ENCODE measurements at places on chromosomes 1 and 21.

DNA sequence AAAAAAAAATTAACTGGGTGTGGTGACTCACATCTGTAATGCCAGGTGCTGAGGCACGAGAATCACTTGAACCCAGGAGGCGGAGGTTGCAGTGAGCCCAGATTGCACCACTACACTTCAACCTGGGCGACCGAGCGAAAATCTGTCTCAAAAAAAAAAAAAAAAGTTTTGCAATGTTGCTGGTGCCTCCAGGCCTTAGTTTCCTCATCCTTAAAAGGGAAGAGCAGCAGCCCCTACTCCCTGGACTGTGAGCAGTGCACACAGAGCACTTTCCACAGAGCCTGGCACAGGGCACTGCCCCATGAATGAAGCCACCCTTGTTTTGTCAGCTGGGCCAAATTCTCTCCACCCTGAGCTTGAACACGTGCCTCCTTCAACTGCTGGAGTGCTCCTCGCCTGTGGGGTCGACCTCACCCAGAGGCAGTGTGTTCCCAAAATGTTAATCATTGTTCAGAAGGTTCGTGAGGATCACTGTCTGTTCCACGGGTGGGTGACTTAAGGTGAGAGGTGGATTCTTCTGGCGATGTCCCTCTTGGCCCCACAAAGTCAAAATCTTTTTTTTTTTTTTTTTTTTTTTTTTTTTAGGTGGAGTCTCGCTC is 152.1 kb upstream of the TMEM51 start:
- no peak for DNase-seq

DNA sequence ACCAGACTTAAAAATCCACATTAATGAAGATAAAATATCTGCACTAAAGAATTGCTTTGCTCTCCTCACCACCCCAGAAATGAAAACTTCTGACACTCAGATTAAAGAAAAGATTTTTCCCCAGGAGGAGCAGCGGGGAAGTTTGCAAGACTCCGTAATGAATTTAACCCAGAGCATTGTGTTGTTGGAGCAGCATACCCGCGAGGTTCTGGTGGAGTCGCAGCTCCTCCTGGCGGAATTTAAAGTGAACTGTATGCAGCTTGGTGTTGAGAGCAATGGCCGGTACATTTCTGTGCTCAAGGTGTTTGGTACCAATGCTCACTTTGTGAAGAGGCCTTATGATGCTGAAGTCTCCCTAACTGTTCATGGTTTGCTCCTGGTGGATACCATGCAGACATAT is 46.4 kb downstream of the VPS13D start:
- DNase-seq, result no peak

- no peak for DNase-seq
Observed at GRCh38 chr1:184514447-184514846, 127.6 kb downstream of the C1orf21 start.

GRCh38 chr21:42063571-42064521 is 7.3 kb upstream of the UMODL1 start:
- peak; percentile 34 for DNase-seq

DNA sequence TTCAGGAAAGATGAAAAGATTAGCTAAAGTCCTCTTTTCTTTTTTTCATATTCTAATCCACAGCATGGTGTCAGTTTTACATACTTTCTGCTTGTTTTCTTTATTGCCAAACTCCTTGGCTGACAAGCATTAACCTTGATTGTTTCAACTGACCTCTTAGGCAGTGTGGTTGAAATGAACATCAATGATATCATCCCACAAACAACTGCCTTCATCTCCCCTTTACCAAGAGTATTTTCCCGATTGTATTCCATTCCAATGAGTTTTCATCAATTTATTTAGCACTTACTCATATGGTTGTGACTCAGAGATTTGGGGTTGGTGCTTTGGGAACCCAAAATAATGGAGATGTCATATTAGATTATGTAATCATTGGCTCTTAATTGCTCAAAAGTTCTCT is 71.8 kb downstream of the SPAG17 start:
- no peak for DNase-seq

- DNase-seq, result no peak
Observed at GRCh38 chr1:173628888-173629287, 6.2 kb upstream of the TEX50 start.

- no peak for DNase-seq
Observed at GRCh38 chr1:34361781-34362357, 185.2 kb downstream of the C1orf94 start.

DNA sequence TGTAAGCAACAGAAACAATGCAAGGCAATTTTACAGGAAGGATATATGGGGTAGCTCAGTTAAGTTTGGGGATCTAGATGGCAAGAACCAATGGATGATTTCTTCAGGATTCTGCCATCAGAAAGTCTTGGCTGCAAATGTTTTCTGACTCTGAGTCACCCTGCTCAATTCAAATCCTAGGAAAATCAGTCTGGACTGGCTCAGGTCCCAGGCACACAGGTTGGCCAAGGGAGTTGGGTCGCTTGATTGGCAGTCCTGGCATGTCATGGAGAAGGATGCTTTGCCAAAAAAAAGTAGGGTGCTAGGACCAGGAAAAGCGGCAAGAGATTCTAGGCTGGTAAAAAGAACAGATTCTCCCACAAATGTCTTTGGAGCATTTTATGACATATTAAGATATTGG is 28.9 kb upstream of the S1PR1 start:
- DNase-seq, result no peak

DNA sequence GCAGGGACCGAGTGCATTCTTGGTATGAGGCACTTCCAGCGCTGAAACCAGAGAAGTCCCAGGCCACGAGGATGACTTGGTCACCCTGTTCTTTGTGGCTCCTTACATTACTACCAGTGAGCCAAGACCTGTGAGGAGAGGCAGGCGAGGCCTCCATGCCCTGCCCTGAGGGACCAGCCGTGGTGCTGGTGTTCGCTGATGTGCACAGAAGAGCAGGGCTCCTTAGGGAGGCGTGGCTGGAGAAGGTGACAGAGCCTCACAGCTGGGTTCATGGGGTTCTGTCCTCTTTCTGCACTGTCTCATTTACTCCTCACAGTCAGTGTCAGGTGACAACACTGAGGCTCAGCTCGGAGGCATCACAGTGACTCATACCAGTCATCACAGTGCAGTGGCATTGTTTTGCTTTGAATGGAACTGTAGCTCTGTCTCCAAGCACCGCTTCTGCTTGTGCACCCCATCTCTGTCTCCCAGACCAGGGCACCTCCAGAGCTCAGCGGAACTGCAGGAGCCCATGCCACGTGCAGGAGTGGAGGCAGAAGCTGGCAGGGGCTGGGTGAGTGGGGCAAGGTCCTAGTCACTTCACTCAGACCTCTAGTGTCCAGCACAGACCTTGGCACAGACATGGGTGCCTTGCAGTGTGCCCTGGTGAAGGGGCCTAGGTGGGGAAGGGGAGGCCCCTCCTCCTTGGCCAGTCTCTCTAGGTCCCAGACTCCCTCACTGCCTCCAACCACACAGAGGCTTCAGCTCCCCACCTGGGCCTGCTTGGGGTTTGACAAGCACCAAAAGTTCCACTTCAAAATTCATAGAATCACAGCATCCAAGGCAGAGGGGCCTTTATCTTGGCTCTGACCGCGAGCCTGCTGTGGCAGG is 310.9 kb downstream of the MATN1 start:
- DNase-seq, result peak; percentile 8

- DNase-seq, result peak; percentile 44
Observed at GRCh38 chr1:108828074-108828961, 28.6 kb downstream of the AKNAD1 start.

- no peak for DNase-seq
Observed at GRCh38 chr1:110048923-110049601, 14.6 kb downstream of the STRIP1 start.

- no peak for DNase-seq
Observed at GRCh38 chr1:54118704-54119103, 34.1 kb downstream of the CDCP2 start.

DNA sequence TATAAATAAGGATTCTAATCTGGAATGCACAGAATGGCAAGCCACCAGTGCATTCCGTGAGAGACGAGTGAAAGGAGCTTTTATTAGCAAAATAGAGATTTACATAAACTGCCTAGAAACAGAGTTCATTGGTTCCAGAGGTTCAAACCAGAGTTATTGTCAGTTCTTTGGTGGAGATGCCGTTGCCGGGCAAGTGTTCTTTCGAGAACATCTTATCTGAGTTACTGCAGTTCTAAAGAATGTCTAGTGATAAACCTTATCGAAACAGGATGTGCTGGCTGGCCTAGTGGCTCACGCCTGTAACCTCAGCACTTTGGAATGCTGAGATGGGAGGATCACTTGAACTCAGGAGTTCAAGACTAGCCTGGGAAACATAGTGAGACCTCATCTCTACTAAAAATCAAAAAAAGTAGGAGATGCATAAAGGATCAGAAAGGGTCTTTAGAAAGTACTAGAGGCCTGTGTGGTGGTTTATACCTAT is 19.9 kb upstream of the EVI5 start:
- no peak for DNase-seq

DNA sequence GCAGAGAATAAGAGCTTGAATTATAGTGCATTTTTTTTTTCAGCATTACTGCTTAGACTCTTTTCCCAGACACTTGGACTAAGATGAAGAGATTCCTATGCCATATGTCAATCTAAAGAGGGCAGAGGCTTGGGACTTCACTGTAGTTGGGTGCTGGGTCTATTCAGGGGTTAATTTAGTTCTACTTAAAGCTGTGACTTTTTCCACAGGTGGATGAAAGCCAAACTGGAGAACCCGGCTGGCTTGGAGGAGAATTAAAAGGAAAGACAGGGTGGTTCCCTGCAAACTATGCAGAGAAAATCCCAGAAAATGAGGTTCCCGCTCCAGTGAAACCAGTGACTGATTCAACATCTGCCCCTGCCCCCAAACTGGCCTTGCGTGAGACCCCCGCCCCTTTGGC is 104.8 kb downstream of the ATP5PO start:
- no peak for DNase-seq

DNA sequence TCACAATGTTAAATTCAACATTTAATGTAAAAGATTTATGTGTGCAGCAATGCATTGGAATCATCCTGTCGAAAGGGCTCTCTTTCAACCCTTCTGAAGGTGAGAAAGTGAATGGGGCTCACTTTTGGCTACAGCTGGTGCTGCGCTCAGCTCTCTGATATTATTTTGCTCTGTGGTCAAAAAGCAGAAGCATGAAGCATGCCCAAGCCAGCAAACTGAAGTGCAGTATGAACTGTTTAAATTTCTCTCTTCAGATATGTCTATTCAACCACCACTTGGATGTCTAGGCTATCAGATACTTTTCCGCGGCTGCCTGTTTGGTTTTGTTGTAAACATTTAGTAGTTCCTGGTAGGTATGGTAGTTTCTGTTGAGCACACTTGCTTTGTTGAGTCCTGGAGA is 216.9 kb upstream of the TMPRSS15 start:
- DNase-seq, result no peak

- no peak for DNase-seq
Observed at GRCh38 chr1:37174341-37174740, 140.0 kb upstream of the GRIK3 start.
